ENCODE measurements at places on chromosomes 16 and 17. TPM values are rescaled to one million over a fixed set of nuclear protein-coding genes. Genes with fewer than 3 reads are reported as not detected.
A peak's percentile ranks its signal among the peaks of the same experiment; 100 is the strongest.

DNA sequence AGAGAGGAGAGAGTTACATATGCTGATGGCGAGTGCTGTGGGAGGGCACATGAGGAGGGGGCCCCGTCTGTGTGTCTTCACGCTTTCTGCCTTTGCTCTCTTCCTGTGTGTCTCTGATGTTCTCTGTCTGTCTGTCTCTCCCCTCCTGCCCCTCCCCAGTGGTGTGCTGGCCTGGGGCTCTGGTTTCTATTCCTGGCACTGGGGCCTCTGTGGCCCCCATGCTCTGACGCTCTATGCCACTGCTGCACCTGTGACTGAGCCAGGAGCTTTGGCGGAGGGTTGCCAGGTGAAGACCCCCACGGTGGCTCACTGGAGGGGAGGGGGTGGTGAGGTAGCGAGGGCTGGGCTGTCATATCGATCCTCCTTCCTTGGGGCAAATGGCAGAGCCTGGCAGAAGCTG is 24.6 kb upstream of the BRD7 start:
- no peak overlapping the region for H3K4me3 ChIP-seq
- no peak for DNase-seq
- no peaks in the 10 kb centered on the region for H3K27me3 ChIP-seq

DNA sequence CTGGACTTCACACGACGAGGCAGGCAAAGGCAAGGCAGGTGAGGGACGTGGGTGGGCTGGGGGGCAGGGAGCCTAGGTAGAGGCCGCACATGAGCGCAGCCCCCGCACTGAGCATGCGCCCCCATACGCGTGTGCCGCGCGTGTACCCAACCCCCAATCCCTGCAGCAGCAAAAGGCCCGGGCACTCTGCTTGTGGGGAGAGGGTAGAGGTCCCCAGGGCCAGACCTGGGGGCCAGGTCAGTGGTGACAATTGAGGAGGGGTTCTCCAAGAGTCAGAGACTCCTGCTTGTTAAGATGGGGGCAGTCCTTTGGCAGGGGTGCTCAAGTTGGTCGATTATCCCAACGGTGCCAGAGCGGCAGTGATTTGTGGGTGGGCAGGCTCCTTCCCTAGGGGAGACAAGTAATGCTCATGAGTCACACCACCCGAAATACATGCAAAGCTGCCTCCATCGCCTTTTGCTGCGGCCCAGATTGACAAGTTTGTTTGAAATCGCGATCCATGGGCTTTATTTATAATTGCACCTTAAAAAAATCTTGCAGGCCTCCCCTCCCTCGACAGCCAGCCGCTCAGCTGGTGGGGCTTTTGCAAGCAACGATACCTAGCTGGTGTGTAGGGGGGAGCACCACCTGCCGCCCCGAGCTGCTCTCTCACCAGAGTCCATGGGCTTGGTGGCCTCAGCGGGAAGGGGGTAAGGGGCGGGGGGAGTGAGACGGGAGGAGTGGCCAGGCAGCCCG is 1.1 kb upstream of the GIT1 start:
- H3K4me3 ChIP-seq, result peak overlapping the region; percentile 61
- H3K4me1 ChIP-seq, result peaks cover 72% of the 10 kb centered on the region
- H3K27ac ChIP-seq, result no peak overlapping the region
- peaks cover 3% of the 10 kb centered on the region for H3K27me3 ChIP-seq
- no peaks in the 10 kb centered on the region for H3K36me3 ChIP-seq

DNA sequence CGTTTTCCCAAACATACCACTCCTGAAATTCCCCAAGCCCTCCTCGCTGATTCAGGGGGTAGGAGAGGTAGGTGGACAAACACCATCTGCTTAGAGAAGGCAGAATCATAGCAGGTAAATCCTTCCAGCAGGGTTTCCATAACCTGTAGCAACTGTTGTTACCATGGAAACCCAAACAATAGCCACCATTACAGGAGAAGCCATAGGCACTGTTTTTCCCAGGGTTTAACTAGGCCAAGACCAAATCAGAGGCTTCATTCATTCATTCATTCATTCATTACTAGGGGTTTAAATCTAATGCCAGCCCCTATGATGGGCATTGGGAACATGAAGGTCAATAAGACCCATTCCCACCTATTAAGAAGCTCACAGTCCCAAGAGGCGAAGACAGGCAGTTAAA is 25.5 kb upstream of the CIITA start:
- peaks cover 4% of the 10 kb centered on the region for H3K4me1 ChIP-seq
- no peaks in the 10 kb centered on the region for H3K36me3 ChIP-seq
- no peaks in the 10 kb centered on the region for H3K27me3 ChIP-seq
- H3K27ac ChIP-seq, result no peak overlapping the region
- H3K4me3 ChIP-seq, result no peak overlapping the region

DNA sequence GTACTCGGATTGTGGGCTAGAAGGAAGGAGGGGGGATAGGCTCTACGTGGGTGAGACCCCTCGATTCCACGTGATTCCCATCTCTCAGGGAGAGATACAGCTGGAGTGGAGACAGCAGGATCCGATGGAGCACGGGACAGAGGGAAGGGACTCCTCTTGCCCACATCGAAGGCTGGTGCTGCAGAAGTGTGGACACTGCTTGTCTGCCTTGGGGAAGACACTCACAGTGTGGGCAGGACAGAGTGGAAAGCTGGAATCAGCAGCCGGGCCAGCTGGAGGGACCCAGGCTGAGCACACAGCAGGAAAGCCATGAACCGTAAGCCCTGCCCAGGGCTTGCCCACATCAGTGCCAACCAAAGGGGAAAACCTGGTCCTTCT is 42.1 kb upstream of the RPH3AL start:
- no peak overlapping the region for H3K27ac ChIP-seq
- no peak for DNase-seq
- H3K4me3 ChIP-seq, result no peak overlapping the region

Gene IRX5
- total RNA-seq, result not detected
